ENCODE measurements at places on chromosomes 7 and 10. TPM values are rescaled to one million over a fixed set of nuclear protein-coding genes. Genes with fewer than 3 reads are reported as not detected.

Gene ATP5F1C
- 224 TPM for total RNA-seq

Gene CCDC172
- total RNA-seq: not detected

Gene SPDYE5
- not detected for total RNA-seq

Gene MOGAT3
- not detected for total RNA-seq

Gene C10orf143
- total RNA-seq: 6.6 TPM

Gene PNLIP
- total RNA-seq: not detected

DNA sequence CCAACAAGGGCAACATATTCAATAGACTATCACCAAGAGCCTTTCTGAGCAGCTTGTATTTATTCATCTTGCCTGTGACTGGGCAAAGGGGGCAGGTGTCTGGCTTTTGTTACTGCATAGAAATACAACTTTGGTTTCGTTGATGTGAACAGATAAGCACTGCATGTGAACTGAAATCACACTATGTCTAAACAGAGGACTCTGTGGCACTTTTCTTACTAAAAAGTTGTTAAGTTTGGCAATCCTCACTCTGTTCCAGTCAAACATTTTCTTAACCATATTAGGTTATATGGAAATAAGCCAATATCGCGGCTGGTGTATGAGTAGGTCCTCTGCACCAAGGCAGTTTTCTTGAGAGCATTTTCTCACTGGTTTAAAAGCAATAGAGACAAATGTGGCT lies 48.5 kb downstream of the CALD1 start:
- no peak overlapping the region for H3K4me3 ChIP-seq
- H3K4me1 ChIP-seq: no peaks in the 10 kb centered on the region
- DNase-seq: no peak
- H3K36me3 ChIP-seq: no peaks in the 10 kb centered on the region

- H3K27ac ChIP-seq: peak overlapping the region; percentile 100
- H3K27me3 ChIP-seq: no peaks in the 10 kb centered on the region
- H3K4me3 ChIP-seq: peak overlapping the region; percentile 97
Measured at GRCh38 chr7:26202019-26202990, 760 bp downstream of the CBX3 start.

DNA sequence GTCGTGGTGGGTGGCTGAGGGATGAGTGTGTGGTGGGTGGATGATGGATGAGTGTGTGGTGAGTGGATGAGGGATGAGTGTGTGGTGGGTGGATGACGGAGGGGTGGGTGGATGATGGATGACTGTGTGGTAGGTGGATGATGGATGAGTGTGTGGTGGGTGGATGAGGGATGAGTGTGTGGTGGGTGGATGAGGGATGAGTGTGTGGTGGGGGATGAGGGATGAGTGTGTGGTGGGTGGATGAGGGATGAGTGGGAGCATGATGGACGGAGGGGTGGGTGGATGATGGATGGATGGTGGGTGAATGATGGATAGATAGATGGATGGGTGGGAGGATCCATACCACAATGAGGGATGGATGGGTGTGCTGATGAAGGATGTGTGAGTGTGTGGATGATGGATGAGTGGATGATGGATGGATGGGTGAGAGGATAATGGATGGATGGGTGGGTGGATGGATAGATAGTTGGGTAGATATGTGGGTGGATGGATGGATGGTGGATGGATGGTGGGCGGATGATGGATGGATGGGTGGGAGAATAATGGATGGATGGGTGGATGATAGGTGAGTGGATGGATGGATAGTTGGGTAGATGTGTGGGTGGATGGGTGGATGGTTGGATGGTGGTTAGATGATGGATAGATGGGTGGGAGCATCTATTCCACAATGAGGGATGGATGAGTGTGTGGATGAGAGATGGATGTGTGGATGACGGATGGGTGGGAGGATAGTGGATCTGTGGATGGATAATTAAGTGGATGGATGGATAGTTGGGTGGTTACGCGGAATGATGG lies 266.8 kb downstream of the CELF2 start:
- DNase-seq: no peak
- no peaks in the 10 kb centered on the region for H3K27me3 ChIP-seq
- no peak overlapping the region for H3K4me3 ChIP-seq
- H3K27ac ChIP-seq: no peak overlapping the region

- no peak overlapping the region for H3K4me3 ChIP-seq
- H3K4me1 ChIP-seq: no peaks in the 10 kb centered on the region
- no peak for DNase-seq
- no peaks in the 10 kb centered on the region for H3K27me3 ChIP-seq
Measured at GRCh38 chr10:62464308-62464707, 90.1 kb downstream of the ZNF365 start.

- no peak overlapping the region for H3K27ac ChIP-seq
- no peaks in the 10 kb centered on the region for H3K36me3 ChIP-seq
- no peak overlapping the region for H3K4me3 ChIP-seq
- no peaks in the 10 kb centered on the region for H3K4me1 ChIP-seq
Measured at GRCh38 chr10:125967533-125967932, 71.2 kb downstream of the FANK1 start.

DNA sequence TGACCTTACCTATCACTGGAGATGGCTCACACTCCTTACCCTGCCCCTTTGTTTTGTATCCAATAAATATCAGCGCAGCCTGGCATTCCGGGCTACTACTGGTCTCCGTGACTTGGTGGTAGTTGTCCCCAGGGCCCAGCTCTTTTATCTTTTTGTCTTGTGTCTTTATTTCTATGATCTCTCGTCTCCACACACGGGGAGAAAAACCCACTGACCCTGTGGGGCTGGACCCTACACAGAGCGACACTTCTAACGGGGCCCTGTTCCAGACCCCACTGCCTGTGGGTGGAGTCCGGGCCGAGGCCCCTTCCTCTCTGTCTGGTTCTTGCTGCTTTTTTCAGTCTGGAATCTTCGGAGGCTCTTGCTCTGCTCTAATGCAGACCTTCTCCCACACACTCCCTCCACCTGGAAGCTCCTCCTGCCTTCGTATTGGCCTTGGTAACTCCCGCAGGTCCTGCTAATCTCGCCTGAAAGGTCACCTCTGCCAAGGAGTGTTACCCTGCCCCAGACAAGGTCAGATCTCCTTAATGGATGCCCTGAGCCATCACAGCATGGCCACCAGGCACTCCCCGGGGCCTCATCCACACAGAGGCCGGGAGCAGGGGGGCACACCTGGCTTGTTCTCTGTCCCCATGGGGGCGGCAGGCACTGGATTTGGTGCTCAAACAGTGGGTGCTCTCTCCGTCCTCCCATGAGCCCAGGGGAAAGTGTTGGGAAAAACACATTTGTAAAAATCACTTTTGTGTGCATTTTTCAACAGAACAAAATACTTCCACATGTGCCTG lies 531.7 kb downstream of the PTPRN2 start:
- H3K27ac ChIP-seq: no peak overlapping the region
- no peaks in the 10 kb centered on the region for H3K36me3 ChIP-seq
- no peaks in the 10 kb centered on the region for H3K4me1 ChIP-seq
- H3K4me3 ChIP-seq: no peak overlapping the region
- DNase-seq: peak; percentile 24
- no peaks in the 10 kb centered on the region for H3K27me3 ChIP-seq

GRCh38 chr10:1368842-1369171 lies 312.6 kb downstream of the WDR37 start:
- no peak overlapping the region for H3K27ac ChIP-seq
- DNase-seq: no peak
- H3K36me3 ChIP-seq: no peaks in the 10 kb centered on the region
- H3K27me3 ChIP-seq: peaks cover 10% of the 10 kb centered on the region
- no peak overlapping the region for H3K4me3 ChIP-seq

DNA sequence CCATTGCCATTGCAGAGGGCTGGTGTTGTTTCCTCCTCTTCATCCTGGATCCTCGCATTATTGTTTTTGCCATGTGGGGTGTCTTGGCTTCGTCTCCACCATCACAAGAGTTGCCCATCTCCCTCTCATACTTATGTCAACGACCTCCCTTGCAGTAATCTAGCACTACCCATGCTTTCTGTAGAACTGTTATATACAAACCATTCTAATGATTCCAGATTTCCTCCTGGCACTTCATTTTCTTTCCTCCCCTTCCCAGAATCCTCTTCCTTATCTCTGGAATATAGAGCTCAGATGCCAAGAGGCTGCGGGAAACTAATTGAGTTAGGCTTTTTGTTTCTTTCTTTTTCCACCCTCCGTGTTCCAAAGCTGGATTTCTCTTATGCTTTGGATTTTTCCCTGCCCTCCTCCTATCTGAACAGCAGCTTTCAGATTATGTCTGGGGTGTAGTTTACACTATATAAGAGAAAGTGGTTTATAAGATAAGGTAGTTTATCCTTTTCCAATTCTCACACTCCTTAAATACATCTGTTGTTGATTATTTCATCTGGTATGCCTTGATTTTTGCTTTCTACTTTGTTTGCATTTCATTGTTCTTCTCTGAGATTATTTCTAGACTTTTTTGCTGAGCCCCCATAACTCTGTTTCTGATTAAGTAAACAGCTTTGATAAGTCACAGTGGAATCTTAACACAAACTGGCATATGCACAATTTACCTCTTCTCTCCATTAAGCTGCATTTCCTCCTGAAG lies 264.1 kb downstream of the BICC1 start:
- H3K4me3 ChIP-seq: no peak overlapping the region
- no peak for DNase-seq
- H3K4me1 ChIP-seq: no peaks in the 10 kb centered on the region
- no peaks in the 10 kb centered on the region for H3K27me3 ChIP-seq

DNA sequence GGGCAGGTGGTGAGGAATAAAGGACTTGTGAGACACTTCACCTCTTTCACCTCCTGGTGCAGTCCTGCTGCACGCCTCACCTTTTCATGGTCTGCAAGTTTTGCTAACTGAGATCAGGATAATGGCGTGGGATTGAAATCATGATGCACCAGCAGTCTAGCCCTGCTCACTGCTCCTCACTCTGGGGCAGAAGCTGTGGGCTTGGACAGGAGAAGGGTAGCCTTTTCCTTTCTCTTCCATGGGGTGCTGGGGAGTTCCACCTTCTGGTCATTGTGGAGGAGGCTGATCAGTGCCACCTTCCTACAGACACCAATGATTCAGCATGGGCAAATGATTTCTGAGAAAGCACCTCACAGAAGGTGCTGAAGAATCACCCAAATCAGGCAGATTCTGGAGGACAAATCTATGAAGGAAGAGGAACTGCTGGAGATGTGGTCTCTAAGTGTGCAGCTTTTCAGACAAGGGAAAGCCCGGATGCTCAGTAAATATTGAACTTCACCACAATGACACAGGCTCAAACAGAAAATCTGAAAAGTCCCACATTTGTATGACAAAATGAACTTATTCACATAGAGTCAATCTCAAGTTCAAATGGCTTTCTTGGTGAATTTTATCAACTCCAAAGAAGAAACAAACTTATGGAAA lies 19.7 kb downstream of the MBL2 start:
- no peaks in the 10 kb centered on the region for H3K36me3 ChIP-seq
- no peak overlapping the region for H3K4me3 ChIP-seq
- H3K4me1 ChIP-seq: no peaks in the 10 kb centered on the region

DNA sequence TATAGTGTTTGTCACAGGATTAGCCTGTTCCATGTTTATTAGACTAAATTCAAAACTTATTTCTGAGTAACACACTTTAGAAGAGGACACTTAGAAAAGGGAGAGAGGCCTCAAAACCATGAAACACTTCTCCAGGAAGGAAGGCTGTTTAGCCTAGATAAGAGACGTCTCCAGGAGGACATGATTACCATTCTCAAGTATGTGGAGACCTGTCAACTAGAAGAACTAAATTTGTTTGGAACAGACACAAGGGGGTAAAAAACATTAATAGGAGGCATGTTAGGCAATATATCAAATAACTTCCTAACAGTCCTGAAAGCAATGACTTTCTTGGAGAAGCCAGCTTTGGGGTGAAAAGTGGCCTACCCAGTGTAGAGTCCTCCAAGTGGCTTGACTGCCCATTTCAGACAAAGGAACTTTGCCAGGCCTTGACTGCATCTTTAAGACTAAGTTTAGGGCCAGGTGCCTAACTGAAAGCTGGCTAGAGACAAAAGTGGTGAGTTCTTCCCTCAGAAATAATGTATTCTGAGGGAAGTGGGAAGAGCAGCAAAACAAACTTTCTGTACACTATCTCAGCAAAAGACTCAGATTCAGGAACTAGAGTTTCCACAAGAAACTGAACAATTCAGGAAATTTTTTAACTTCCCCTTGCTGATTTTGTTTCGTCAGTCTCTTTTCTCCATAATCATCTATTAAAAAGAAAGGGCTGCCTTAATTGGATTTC lies 11.8 kb downstream of the NCOA4 start:
- no peak for DNase-seq
- H3K4me1 ChIP-seq: peaks cover 12% of the 10 kb centered on the region
- no peaks in the 10 kb centered on the region for H3K36me3 ChIP-seq
- H3K27ac ChIP-seq: no peak overlapping the region

Measured in breast epithelium (tissue), 4 donors.